ENCODE measurements at places on chromosomes 6 and 20.

GRCh38 chr6:40933864-40934263, 105.2 kb downstream of the UNC5CL start:
- no peak for DNase-seq

DNA sequence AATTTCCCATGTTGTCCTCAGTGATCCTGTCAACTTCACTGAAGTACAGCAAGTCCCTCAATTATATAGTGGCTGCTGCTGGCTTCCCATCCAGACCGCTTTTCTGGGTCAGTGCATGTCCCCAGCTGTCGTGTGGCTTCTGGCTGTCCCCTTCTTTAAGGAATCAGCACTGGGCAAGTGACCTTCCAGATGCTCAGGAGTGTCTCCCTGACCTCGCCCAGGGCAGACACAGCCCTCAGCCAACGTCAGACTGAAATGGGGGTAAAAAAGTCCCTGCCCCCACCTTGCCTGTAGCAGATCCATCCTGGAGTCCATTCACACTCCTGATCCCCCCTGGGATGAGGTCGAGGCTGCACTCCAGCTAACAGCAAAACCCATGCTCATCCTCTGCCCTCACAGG, 23.7 kb downstream of the OVOL2 start:
- no peak for DNase-seq

- DNase-seq, result no peak
These were observed 21.3 kb downstream of the ECI2 start for GRCh38 chr6:4114123-4114522.

DNA sequence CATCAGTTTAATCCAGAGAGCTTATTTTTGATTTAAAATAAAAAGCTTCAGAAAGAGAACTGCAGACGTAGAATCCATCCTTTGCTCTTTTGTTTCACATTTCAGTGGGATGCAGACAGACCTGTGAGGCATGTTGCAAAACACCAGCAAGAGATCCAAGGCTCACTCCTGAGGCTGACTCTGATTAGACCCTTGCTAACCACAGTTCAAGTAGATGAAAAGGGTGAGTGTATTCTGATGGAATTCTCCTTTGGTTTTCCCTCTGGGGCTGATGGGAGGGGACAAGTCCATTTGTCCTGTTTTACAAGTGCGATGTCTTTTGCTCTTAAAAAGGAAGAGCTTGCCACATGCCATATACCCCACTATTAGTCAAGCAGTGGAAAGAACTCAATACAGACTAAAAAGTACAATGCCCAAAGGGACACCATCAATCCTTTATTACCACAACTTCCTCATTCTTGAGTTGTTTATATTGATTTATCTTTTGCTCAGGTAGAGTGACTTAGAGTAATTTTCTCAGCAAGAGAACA, 772.7 kb downstream of the MAFB start:
- DNase-seq, result no peak

- no peak for DNase-seq
These were observed 44.4 kb downstream of the RNGTT start for GRCh38 chr6:88919032-88919431.

All from hypothalamus (tissue), 51 donors.